ENCODE measurements at places on chromosomes 11 and 22.

DNA sequence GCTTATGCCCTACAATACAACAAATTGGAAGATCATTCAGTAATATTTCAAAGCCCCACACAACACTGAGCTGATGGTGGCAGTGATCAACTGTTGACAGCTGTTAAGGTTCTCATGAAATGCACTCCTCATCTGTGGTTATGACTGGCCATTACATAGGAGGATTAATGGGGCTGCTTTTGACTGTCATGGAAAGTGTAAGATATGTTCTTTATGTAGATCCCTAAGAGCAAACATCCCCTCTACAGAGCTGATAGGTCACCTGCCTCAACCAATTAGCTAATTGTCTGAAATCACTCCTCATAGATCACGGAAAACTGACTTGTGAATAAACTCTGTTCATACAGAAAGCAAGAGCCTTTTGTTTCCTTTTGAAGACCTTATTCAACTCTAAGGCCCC is 78.1 kb downstream of the GAB2 start:
- DNase-seq = no peak

GRCh38 chr11:132254906-132255305 is 884.5 kb downstream of the NTM start:
- no peak for DNase-seq

DNA sequence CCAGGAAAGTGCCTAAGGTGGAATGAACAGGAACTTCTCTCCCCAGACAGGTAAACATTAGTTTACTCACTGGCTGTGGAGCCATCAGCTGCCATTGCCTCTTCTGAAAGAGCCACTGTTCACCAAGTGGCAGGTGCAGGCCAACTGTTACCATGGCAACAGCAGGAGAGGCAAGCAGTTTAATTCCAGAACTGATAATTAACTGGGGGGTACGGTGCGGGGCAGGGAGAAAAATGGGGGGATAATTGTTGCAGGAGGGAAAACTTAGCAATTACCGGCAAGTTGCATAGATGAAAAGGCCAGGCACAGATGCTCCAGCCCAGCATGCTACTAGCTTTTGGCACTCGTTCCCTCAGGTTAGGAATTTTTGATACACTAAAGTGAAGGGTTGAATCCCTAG is 85.1 kb downstream of the TRIM44 start:
- DNase-seq = peak; percentile 12

- DNase-seq = no peak
Observed at GRCh38 chr11:71248656-71249055, 3.7 kb downstream of the SHANK2 start.

GRCh38 chr11:13094930-13095687 is 86.0 kb downstream of the RASSF10 start:
- DNase-seq = no peak

GRCh38 chr11:316891-317301 is 3.1 kb downstream of the IFITM1 start:
- no peak for DNase-seq

- DNase-seq = no peak
Observed at GRCh38 chr11:118201966-118202365, 22.8 kb downstream of the JAML start.

- no peak for DNase-seq
Observed at GRCh38 chr11:19252394-19253152, 11.8 kb upstream of the E2F8 start.

DNA sequence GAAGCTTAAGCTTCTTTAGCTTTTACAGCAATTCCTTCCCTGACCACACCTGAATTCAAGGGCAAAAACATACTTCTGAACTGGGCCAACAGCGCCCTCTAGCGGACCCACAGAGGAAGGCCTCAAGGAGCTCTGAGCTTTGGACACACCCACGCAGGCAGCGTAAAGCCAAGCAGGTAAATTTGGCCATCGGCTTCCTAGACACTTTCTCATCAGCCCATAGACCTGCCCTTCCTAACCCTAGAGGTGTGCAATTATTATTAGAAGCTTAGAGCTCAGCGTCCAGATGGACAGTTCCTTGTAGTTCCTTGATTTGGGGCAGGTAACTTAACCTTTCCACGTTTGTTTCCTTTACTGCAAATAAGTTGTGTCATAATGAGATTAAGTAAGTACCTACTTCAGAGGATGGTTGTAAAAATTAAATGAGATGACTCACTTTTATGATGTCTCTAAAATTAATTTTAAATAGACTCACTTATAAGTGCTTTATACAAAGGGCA is 25.7 kb upstream of the HMGXB4 start:
- peak; percentile 25 for DNase-seq
